ENCODE measurements at places on chromosomes 11 and 22.

DNA sequence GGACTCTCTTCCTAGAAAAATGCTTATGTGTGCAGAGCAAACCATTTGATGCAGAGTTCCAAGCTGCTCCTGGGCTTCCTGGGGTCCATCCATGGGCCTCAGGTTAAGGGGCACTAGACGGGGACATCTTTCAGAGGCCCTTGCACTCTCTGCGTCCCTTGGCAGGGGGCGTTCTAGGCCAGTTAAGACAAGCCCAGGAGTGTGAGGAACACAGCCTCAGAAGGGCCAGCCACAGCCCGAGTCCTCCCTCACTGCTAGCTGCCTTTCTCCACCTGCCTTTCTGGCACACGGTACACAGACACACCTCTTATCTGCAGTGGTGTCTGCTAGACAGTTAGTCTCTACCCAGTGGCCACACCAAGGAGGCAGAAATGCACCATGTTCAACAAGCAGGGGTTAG, 18.0 kb upstream of the BID start:
- no peak for DNase-seq

GRCh38 chr11:4466131-4466870, 16.1 kb upstream of the OR52K1 start:
- DNase-seq = no peak

- DNase-seq = no peak
These were observed 56.7 kb downstream of the BTG4 start for GRCh38 chr11:111455291-111456085.

DNA sequence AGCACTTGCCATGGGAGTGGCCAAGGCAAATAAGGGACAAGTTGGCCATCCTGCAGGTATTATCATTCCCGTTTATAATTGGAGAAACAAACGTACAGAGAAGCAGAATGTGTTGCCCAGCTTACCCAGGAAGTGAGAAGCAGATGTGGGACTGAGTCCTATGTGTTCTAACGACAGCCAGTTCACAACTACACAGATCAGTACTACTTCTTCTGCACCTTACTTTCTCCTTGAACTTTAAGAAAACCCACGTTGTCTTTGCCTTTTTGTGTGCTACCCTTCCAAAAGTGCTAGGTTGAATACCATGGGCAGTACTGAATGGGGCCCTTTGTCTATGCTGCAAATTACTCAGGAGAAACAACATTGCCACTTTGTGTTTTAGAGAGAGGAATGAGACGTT, 62.8 kb upstream of the BLID start:
- DNase-seq = no peak

- no peak for DNase-seq
These were observed 836.0 kb downstream of the FAM181B start for GRCh38 chr11:81897639-81898038.

DNA sequence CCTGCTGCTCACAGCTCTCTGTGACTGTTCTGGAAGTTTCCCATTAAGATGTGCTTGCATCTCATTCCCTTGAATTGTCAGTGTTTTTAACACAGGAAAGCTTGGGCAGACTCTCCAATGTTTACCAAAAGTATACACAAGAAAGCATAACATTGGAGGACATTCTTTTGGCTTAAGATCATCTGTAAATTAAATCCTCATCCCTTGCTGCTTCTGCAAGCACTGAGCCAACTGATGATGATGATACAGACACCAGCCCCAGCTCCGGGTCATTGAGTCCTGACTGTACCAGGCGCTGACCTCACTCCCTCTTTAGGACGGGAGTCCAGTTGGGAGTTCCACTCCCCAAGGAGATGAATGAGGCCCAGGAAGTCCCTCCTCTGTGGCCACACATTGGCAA, 23.8 kb downstream of the CD82 start:
- DNase-seq = peak; percentile 17

GRCh38 chr22:38567531-38568285, 2.3 kb downstream of the DMC1 start:
- no peak for DNase-seq

DNA sequence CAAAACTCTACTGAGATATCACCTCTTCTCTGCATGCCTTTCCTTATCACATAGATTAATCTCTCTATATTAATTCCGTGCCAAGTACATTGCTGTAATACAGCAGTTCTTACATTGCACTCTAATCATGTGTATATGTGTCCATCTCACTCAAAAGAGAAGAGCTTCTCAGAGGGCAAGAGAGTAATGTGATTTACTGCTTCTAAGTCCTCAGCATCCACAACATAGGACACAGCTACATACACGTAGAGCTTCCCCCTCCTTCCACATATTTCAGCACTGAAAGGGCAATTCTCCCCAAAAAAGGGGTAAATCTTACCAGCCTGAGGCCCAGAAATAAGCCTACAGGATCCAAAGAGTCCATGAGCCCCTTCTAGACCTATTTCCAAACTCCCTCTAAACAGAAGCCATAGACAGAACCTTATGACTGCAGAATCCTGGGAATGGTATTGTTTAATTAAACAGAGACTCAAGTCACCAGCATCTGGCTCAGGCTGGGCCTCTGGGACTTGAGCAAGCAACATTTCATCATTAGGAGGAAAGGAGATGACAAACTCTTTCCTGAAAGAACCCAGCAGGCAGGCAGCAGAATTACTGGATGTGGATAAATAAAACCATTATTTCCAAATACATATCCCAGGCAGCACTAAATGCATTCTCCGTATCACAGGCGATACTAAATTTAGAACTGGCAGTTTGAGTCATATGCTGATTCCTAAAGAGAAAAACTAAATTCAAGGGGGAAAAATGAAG, 87.2 kb downstream of the KCNC1 start:
- DNase-seq = no peak

GRCh38 chr22:50119768-50120251, 30.0 kb downstream of the MOV10L1 start:
- no peak for DNase-seq

DNA sequence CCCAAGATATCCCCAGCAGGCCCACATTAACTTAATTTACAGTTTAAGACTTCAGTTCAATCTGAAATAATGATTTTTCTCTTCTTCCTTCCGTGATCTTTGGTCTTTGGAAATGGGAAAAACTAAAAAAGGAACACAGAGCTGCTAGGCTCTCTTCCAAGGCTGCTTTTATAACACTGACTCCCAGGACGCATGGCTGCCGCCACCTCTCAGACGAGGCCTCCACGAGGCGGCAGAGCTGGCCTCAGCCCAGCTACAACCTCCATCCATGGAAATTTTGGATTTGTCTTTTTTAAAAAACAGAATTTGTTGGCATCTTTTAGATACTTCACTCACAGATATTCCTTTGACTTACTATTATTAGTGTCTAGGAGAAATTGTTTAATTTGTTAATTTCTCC, 385.5 kb upstream of the SYN3 start:
- DNase-seq = no peak

DNA sequence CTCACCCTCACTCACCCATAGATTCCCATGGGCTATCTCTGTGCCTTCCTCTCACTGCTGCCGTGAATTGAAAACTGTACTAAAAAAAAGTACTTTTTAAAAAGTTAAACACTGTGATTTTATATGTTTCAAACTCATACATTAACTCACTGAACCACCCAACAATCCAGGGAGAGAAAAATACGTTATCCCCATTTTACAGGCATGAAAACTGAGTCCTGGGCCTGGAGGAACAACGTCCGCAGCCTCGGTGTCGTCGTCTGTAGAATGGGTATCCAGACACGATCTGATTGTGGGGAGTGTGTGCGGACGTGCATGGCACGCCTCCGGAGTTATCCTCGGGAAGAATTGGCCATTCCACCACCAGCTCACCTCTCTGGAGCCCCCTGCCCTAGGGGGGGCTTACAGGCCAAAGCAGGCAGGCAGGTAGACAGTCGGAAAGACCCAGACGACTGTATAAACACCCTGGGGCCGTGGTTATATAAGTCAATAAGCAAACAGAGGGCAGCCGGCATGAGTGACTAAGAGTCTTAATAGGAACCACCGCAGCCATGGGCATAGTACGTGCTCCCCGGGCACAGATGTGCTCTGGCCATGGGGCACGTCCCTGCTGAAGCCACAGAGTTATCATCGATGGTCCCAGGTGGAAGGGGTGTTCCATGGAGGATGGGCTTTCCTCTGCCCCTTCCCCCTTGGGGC, 7.1 kb upstream of the PDGFB start:
- no peak for DNase-seq

DNA sequence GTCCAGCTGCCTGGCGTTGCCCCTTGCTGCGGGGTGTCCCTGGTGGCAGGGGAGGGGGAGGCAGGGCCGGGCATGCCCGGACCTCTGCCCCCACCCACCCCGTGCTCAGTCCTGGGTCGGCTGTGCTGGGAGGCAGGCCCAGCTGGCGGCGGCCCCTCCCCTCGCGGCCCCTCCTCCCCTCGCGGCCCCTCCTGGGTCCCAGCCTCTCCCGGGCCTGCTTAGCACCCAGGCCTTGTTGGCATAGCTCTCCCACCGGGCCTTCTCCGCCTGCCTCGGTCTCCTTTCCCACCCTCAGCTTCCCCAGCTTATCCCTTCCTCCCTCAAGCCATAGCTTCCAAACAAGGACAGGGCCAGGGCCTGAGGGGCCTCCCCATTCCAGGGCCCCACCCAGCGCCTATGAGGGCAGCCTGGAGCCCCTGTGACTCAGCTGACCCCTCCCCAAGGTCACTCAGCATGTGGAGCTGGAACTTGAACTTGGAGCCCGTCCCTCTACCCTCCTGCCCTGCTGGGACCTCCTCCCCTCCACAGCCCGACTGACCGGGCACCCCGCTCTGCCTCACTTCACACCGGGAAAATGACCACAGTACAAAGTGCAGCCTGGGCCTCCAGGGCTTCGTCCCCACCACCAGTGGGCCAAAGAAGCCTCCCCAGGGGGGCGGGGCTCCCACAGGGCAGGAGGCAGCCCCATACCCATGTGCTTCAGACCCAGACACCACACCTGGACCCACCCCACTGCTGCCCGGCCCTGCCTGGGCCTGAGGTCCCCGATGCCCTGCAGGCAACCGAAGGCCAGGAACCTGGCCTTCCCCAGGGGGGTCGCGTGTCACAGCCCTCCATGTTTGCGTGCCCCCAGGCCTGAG, 1.2 kb downstream of the EPS8L2 start:
- peak; percentile 87 for DNase-seq

GRCh38 chr22:46652847-46653331, 32.7 kb downstream of the GRAMD4 start:
- no peak for DNase-seq

DNA sequence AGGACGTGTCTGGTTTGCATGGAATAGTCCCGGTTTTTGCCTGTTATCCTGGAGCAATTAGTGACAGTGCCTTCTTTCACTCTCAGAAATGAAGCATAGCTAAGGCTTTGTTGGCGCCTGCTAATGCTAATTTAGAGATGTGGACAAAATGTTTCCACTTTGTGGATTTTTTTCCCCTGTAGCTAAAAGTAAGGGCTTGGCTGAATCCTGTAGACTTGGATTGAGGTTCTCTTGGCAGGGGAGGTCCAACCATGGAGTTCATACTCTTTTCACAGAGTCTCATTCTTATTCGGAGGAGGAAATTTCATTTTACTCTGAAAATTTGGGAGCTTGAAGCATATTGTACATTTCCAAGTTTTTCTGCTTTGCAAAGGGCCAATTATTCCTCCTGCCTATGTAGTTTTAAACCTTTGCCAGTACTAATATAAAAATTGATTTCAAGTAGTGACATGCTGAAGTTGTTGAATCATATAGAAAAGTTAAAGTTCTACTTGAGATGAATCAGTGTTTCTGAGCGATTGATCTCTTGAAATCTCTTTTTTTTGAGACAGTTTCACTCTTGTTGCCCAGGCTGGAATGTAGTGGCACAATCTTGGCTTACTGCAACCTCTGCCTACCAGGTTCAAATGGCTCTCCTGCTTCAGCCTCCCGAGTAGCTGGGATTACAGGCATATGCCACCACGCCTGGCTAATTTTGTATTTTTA, 20.0 kb downstream of the PPFIA1 start:
- DNase-seq = no peak

GRCh38 chr22:27474711-27475547, 326.6 kb downstream of the MN1 start:
- DNase-seq = peak; percentile 96

DNA sequence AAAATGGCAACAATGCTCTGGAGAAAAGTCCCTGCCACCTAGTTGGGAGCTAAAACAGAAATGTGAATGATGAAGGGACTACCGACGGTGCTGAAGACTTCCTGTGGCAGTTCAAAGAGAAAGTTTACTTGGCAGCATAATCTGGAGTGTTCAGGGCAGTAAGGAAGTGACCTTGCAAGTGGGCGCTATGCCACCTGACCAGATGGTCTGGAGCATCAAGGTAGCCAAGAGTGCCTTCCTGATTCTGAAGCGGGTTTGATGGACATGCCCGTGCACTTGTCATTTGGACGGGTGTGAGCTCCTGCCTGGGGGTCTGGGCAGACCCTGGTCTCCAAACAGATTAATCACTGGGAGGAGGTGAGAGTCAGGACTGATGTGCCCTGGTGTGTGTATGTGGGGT, 1.8 kb upstream of the SNX19 start:
- DNase-seq = no peak

DNA sequence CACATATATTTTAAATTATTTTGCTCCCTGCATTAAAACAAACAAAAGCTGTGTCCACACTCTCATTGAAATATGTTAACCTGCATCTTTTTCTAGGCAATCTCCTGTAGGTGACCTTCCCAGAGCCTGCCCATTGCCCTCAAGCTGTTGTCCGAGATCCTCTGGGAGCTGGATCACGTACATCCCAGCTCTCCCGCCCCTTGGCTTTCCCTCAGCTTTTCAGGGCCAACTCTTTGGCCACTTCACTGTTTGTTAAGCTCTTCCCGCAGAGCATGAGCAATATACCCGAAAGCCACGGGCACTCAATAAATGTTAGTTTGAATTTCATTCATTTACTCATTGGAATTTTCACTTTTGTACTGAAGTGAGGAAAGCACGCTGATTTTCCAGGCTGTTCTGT, 32.2 kb downstream of the ELMOD1 start:
- no peak for DNase-seq

GRCh38 chr11:123505546-123506299, 75.7 kb downstream of the GRAMD1B start:
- DNase-seq = peak; percentile 77

- DNase-seq = peak; percentile 41
These were observed 217.0 kb downstream of the NAV2 start for GRCh38 chr11:19929655-19930054.

DNA sequence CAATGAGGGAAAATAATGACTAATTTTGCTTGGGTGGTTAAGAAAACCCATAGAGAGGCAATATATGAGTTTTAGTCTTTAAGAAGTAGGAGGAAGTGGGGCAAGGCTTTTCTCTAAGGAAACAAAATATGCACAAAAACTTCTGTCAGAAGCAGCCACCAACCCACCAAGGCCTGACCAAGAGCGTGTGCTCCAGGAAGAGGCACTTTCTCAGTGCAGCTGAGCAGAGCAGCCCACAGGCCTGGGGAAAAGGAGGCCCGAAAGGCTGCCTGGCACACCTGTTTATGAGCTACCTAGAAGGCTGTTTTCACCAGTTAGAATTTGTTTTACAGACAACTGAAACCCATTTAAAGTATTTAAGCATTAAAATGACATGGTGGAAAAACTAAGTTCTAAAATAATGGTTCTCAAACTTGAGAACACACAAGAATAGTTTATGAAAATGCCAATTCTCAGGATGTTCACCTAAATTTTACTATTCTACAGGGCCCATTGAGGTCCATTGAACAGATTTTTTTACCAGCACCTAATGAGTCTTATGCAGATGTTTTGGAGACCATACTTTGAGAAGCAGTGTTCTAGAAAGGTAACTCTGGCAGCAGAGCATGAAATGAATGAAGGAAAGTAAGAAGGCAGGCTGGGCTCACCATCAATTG, 160.5 kb upstream of the DDI1 start:
- DNase-seq = no peak

GRCh38 chr11:130582981-130583380, 134.5 kb downstream of the ADAMTS15 start:
- DNase-seq = no peak

Data from ACHN (cell line).